CD4-positive, CD25-positive, alpha-beta regulatory T cell (primary cell): ENCODE measurements at places on chromosomes 7 and 10. TPM values are rescaled to one million over a fixed set of nuclear protein-coding genes. Genes with fewer than 3 reads are reported as not detected.

- no peaks in the 10 kb centered on the region for H3K4me1 ChIP-seq
- H3K27ac ChIP-seq, result no peak overlapping the region
- DNase-seq, result no peak
- no peaks in the 10 kb centered on the region for H3K27me3 ChIP-seq
These were observed 225.3 kb downstream of the KIF20B start for GRCh38 chr10:89926736-89927135.

DNA sequence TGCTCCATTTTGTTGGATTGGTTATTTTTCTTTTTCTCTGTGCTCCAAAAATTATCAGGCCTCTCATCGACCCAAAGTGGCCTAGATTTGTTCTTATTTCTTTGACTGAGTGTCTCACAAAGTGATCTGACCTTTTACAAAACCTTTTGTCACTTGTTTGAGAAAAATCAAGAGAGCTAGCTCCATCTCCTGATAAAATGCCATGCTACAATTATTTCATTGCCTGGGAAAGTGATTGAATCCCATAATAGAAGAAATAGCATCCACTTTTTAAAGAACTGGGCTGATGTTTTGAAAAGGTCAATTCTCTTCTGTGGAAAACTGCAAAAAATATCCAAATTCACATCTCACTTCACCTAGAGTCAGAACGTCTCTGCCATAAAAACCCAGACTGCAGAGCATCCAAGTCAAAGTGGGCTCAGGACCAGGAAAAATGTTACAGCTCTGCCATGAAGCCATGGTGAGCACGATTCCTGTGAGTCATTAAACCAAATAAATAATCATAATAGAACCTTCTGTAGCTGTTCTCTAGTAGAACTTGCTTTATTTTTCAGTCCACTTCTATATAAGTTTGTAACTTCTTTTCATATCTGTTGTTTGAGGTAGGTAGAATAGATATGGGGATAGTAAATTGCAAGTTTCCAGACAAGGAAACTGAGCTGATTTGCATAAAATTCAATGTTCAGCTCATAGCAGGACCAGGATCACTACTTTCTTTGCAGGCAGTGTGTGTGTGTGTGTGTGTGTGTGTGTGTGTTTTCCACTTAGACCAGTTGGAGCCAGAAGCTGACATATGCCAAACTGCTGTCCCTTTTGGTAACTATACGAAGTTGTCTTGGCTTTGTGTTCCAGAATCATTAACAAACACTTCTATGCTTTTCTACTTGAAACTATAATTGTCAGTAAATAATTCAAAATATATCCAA is 632.5 kb upstream of the ANKRD30A start:
- H3K27ac ChIP-seq, result no peak overlapping the region
- no peak overlapping the region for H3K4me3 ChIP-seq
- no peaks in the 10 kb centered on the region for H3K27me3 ChIP-seq
- no peak for DNase-seq
- H3K4me1 ChIP-seq, result no peaks in the 10 kb centered on the region
- H3K36me3 ChIP-seq, result no peaks in the 10 kb centered on the region

Gene TACC2
- total RNA-seq, result not detected

- no peak overlapping the region for H3K27ac ChIP-seq
- no peaks in the 10 kb centered on the region for H3K4me1 ChIP-seq
These were observed 30.5 kb upstream of the ZNF273 start for GRCh38 chr7:64872351-64873154.

GRCh38 chr7:135489791-135490190 is 20.1 kb downstream of the CNOT4 start:
- H3K4me1 ChIP-seq, result peaks cover 8% of the 10 kb centered on the region
- no peak for DNase-seq
- no peak overlapping the region for H3K4me3 ChIP-seq

Gene AKR1C2
- not detected for total RNA-seq
